ENCODE measurements at places on chromosomes 7 and 10.

DNA sequence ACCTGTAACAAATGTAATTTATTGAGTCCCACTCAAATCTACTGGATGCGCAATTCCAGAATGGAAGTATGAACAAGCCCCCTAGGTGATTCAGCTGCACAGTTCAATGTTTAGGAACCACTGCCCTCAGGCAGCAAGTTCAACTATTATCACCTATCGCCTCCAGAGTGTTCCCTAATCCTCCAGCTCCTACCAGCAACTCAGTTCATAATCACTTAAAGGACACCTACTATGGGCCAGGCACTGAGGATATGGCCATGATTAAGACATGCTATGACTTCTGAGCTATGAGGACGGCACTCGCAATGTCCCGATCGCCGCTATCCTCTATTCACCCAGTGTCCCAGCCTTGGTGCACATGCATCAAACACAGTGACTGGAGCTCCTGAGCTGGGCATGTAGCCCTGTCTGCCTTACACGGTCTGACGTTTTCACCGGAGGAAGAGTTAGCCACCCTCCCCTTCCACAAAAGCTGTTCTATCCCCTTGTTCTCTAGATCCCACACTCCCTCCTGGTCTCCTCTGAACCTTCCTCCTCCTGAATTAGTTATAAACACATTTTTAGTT, 22.3 kb downstream of the RHEB start:
- no peak overlapping the region for H3K27ac ChIP-seq
- H3K36me3 ChIP-seq = no peaks in the 10 kb centered on the region
- H3K4me1 ChIP-seq = peaks cover 31% of the 10 kb centered on the region
- no peak overlapping the region for H3K4me3 ChIP-seq
- H3K27me3 ChIP-seq = no peaks in the 10 kb centered on the region

DNA sequence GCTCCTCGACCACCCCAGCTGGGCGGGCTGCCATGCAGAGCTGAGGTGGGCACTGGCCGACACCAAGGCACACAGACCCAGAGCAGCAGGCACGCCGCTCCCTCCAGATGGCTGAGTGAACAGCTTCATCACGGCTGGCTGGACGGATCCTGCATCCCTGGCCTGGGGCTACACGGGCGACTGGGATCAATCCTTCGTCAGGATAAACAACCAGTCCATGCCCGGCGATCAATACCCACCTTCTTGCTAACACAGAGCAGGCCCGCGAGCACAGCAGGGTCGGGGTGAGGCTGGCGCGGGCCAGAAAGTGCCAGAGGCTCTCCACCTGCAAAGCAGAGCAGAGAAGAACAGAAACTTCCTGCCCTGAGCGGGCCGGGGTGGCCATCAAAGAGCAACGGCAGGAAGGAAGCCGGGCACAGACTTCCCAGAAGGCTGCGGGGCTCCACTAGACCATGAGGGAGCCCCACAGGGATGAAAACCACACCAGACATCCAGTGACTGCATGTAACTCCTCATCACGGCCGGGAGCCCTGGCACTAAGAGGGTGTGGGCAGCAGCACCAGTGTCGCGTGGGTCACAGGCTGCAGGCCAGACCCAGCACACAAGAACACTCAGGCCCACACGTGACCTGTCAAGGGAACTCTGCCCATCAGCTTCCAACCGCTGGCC, 166.4 kb downstream of the MAD1L1 start:
- no peaks in the 10 kb centered on the region for H3K36me3 ChIP-seq
- H3K27ac ChIP-seq = no peak overlapping the region
- no peak for DNase-seq
- no peak overlapping the region for H3K4me3 ChIP-seq
- H3K27me3 ChIP-seq = no peaks in the 10 kb centered on the region

DNA sequence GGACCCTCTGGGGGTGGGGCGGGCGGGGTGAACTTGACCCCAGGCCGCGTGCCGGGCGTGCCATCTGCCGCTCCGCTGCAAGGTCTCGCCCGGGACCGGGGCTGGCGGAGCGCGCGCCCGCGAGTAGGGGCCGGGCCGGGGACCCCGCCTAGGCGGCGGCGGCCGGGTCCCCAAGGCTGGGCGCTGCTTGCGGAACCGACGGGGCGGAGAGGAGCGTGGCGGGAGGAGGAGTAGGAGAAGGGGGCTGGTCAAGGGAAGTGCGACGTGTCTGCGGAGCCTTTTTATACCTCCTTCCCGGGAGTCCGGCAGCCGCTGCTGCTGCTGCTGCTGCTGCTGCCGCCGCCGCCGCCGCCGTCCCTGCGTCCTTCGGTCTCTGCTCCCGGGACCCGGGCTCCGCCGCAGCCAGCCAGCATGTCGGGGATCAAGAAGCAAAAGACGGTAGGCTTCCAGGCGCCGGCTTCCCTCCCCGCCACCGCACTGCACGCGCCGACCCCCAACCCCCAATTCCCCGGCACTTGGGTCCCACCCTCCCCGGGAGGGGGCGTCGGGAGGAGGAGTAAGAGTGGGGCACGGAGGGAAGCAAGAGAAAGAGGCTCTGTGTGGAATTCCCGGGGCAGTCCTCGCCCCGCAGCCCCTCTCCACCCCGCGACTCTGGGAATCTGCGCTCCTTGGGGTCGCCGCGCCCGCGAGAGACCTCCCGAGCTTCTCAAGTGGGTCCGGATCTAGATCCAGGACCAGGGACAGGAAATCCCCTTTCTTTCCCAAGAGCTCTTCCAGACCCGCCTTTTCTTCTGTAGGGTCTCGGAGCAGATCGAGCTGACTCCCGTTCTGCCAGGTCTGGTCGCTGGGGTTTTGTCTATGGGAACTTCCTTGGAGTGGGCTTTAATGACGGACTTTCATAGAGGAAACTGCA, at the start of gene PAPSS2:
TSS of gene PAPSS2 (plus strand) at position 308 of the 913 bp plus-strand sequence. CDS start at position 412, 104 bp downstream.
- H3K27me3 ChIP-seq = peaks cover 6% of the 10 kb centered on the region
- peak; percentile 93 for DNase-seq
- peak within 1 kb of the TSS; percentile 89 for H3K27ac ChIP-seq
- H3K4me1 ChIP-seq = no peaks in the 10 kb centered on the region
- peak within 1 kb of the TSS; percentile 63 for H3K4me3 ChIP-seq

- H3K27me3 ChIP-seq = no peaks in the 10 kb centered on the region
- no peak for DNase-seq
- no peak overlapping the region for H3K4me3 ChIP-seq
- no peaks in the 10 kb centered on the region for H3K36me3 ChIP-seq
- H3K4me1 ChIP-seq = no peaks in the 10 kb centered on the region
- no peak overlapping the region for H3K27ac ChIP-seq
These were observed 73.5 kb upstream of the RSU1 start for GRCh38 chr10:16890691-16891090.

DNA sequence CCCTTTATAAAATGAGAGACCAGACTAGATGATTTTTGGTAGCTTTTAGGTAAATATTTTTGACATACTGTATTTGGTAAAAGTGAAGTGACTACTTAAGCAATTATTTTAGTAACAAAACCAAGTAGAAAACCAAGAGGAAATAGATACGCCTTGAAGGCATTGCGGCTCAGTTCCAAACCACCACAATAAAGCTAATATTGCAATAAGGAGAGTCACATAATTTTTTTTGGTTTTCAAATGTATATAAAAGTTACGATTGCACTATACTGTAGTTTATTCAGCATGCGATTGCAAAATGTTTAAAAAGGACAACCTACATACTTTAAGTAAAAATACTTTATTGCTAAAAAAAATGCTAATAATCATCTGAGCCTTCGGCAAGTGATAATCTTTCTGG, 581.7 kb upstream of the POT1 start:
- H3K36me3 ChIP-seq = no peaks in the 10 kb centered on the region
- H3K27ac ChIP-seq = no peak overlapping the region
- no peaks in the 10 kb centered on the region for H3K27me3 ChIP-seq

Measured in left lung (tissue), 14 donors.